ENCODE measurements at places on chromosomes 6 and 20.

DNA sequence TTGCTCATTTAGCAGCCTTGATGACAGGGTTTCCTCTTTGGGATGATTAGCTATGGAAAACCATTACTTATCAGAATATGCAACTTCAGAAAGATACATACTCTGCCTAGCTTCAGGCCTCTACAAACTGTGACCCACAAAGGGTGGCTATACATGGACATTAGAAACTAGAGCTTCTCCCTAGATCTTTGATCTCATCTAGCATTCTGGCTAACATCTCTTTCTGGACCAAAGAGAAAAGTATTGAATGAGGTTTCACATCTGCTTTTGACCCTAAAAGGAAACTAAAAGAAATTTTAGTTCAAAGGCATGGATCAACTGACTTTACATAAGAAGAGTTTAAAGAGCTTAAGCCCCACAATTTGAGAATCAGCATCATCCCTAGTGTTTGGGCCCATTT is 12.4 kb upstream of the HMGN3 start:
- no peak for DNase-seq

GRCh38 chr6:6366803-6367202 is 46.3 kb upstream of the F13A1 start:
- DNase-seq, result no peak

DNA sequence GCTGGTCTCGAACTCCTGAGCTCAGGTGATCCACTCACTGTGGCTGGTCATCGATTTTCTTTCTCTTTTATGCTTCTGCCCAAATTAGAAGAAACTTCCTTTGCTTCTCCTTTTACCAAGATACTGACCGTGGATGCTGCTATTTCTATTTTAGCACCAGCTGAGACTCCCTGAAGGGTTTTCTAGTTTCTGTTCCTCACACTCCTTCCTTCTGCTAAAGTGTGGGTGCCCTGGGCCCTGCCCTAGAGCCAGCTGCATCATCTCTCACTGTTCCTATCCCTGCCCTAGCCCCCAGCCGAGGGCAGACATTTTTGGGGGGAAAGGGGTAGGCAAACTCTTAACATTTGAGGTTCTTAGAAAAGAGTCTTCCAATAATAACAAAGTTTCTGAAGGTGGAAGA is 6.3 kb downstream of the SMOC2 start:
- no peak for DNase-seq

GRCh38 chr20:62054451-62054953 is 11.2 kb downstream of the TAF4 start:
- DNase-seq, result no peak

DNA sequence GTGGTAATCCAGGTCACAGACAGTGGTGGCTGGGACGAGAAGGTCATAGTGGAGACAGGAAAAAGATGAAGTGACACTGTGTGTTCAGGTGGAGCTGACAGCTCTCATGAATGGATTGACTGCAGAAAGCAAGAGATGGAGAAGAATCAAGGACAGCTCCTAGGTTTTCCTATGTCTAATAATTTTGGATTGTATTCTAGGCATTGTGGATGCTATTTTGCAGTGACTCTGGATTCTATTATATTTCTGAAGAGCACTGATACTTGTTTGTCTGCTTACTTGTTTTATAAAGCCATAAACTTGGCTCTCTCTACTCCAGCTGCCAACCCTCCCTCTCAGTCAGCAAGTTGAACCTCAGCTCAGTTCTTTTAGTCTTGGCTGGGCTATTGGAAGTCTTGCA is 58.7 kb downstream of the BANF2 start:
- no peak for DNase-seq

DNA sequence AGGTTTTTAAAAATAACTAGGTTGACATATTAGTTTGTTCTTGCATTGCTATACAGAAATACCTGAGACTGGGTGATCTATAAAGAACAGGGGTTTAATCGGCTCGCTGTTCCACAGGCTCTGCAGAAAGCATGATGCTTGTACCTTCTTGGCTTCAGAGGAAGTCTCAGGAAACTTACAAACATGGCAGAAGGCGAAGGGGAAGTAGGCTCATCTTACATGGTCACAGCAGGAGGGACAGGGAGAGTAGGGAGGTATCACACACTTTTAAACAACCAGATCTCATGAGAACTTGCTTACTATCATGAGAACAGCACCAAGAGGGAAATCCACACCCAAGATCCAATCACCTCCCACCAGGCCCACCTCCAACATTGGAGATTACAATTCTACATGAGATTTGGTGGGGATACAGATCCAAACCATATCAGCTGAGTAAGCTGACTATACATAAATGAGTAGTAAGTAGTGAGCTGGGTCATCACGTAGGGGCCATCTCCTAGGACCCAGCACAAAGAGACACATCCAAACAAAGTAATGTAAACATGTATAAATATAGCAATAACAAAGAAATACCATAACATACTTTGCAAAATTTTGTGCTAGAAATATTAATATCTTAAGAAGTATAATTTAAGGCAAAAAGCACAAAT is 31.4 kb upstream of the SIRPG start:
- no peak for DNase-seq

GRCh38 chr20:14764511-14765369 is 427.3 kb upstream of the FLRT3 start:
- DNase-seq, result no peak

GRCh38 chr6:49653438-49653837 is 16.8 kb upstream of the RHAG start:
- DNase-seq, result no peak

GRCh38 chr20:44573501-44573869 is 8.9 kb upstream of the PKIG start:
- DNase-seq, result no peak

- no peak for DNase-seq
Measured at GRCh38 chr6:42889815-42890214, 10.4 kb downstream of the RPL7L1 start.

DNA sequence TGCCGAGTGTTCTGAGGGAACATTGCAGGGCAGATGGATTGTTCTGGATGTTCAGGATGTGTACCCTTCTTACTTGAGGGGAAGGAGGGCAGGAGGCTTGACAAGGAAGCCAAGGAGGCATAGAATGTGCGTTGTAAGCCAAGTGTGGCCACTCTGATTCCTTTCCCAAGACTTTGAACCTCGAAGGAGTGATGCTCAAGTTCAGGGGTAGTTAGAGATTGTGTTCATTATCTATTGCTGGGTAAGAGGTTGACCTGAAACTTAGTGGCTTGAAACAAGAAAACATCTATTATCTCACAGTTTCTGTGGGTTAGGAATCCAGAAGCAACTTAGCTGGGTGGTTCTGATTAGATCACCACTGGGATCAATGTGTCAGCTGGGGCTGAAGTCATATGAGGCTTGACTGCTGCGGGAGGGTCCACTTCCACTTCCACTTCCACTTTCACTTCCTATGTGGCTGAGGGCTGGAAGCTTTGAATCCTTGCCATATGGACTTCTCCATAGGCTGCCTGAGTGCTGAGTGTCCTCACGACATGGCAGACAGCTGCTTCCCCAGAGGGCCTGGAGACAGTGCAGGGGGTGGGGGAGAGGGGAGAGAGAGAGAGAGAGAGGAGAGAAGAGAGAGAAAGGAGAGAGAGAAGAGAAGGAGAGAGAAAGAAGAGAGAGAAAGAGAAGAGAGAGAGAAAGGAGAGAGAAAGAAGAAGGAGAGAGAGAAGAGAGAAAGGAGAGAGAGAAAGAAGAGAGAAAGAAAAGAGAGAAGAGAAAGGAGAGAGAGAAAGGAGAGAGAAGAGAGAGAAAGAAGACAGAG is 6.9 kb upstream of the CD40 start:
- no peak for DNase-seq

DNA sequence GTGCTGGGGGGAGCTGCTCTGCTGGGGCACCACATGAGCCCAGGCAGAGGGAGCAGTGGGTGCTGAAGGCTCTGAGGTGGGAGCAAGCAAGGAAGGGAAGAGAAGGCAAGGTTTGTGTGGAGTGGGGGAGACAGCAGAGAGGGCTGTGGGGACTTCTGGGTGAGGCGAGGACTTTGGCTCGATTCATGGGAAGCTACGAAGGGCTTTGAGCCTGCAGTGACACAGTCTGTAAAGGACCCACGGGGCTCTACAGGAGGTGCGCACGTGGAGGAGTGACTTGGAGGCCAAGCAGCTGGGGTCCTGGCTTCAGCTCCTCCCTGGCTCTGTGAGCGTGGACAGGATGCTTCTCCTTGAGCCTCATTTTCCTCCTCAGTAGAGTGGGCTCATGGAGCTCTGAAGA is 29.1 kb upstream of the CSNK2A1 start:
- DNase-seq, result no peak

GRCh38 chr6:95159557-95159956 is 417.8 kb upstream of the MANEA start:
- DNase-seq, result no peak

DNA sequence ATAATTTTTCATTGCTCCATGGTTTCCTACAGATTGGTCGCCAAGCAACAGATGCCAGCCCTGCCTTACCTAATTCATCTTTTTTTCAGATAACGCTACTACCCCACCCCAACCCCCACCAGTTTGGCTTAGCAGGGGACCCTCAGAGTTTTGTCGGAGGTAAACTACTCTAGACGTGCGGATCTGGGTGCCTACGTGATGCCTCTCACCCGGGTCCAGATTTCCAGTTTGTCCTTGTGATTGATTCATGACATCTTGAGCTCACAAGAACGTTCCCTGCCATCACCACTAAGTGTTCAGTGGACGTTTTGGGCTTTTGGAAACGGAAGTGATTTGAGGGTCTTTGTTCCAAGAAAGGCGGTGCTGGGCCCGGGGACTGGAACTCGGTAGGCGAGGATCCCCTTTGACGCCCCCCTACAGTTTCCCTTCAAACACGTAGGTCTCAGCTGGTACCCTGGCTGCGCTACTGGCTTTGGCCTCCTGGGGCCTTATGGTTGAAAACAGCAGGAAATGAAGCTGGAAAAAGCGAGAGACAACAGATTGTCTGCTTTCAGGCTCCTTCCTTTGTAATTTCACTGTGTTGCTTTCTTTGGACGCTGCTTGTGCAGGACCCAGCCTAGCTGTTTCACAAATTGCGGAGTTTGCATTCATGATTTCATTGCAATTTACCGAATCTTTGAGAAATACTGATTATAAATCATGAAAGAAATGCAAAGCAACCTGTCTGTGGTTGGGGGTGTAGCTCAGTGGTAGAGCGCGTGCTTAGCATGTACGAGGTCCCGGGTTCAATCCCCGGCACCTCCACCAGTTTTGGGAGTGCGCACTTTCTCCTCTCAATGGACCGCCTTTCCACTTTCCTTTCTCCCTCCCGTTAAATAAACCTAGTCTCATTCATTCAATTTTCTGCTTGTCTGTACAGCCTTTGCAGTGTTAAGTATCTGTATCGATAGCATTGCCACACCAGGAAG is 81.0 kb downstream of the GPX5 start:
- peak; percentile 68 for DNase-seq

GRCh38 chr6:108878942-108879341 is 30.7 kb downstream of the ARMC2 start:
- DNase-seq, result no peak

DNA sequence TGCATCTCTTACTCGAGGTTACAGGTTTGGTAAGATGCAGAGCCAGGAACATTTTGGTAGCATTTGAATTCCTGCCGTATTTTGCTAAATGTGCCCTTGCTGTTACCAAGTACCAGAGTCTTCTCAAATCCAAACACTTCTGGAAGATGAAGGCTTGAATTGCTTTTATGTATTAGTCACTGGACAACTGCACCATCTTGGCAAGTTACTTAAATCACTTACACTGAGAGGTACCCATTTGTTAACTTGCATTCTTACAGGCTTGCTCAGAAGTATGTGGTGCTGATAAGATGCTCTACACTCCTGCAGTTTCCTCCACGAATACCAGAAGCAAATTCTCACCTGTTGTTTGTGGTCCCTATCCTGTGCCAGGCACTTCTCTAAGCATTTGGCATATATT is 12.7 kb downstream of the IL22RA2 start:
- peak; percentile 38 for DNase-seq

DNA sequence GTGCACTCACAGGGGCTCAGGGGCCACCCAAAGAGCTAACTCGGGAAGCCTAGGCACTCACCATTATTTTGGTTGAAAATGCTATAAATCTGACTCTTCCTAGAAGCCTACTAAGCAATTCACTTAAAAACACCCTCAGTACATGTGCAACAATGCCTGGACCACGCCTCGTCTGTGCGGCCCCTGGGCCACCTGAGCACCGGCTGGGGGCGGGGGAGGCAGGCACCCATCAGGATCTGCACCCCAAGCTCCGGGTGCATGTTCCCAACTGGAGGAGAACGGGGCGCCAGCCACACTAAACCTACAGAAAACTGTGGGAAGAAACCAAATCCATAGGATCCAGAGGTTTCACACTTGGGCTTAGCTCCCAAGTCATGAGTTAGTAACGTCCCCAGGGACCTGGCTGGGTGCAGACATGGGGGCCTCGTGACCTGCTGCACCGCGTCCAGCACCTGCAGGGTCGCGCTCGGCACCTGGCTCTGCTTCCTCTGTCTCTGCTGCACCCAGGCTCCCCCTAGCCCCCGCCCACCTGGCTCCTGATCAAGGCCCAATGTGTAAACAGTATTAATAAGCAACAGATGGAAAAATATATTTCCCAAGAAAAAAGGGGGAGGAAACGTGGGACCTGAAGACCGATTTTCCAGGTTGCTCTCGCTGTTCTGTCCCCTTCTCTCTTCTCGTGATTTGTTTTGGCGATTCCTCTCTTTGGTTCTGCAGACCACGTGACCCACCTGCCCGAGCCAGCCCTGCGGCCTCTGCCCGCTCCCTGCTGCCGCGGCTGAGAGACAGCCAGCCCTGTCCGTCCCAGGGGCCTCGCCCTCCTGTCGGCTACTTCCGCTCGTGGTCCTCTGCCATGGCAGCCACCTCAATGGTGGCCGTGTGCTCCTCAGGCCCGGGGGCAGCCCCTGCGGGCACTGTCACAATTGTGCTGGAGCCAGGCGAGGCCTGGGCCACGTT is 15.5 kb upstream of the HELZ2 start:
- no peak for DNase-seq

DNA sequence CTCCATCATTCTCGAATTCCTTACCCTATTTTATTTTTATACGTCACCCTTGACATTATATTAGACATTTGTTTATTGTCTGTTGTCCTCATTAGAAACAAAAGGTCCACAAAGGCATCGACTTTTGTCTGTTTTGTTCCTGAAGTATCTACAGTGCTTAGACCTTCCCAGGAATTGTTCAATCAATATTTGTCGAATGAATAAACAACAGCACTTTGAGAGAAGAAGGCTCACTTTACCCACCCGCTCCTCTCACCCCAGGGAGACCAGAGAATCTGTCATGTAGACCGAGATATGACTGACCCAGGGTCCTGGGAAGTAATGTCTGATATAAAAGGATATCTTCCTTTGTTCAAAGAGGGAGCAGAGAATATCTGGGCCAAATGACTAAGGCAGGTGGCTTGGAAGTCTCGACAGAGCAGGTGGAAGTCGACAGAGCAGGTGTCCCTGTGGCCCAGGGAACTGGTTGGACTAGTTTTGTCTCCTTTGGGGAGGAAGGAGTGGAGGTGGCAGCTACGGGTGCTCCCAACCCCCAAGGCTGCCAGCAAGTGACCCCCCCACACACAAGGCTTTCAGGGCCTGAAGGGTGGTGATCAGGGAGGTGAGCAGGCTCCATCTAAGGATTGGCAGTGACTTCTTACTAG is 14.8 kb upstream of the CHMP4B start:
- no peak for DNase-seq

- no peak for DNase-seq
Measured at GRCh38 chr6:80956898-80957297, 795.6 kb downstream of the TENT5A start.

GRCh38 chr6:125918681-125919566 is 37.6 kb upstream of the HINT3 start:
- DNase-seq, result peak; percentile 93

Measured in cardiac fibroblast (primary cell).